ENCODE measurements at places on chromosomes 4 and X.

- DNase-seq: no peak
Observed at GRCh38 chrX:34238896-34239295, 106.8 kb upstream of the FAM47A start.

- DNase-seq: no peak
Observed at GRCh38 chrX:110317061-110317819, 645 bp downstream of the AMMECR1 start.

GRCh38 chr4:158652920-158653319 is 18.8 kb downstream of the C4orf46 start:
- DNase-seq: no peak

- peak; percentile 11 for DNase-seq
Observed at GRCh38 chrX:129606918-129607317, 47.8 kb downstream of the APLN start.

DNA sequence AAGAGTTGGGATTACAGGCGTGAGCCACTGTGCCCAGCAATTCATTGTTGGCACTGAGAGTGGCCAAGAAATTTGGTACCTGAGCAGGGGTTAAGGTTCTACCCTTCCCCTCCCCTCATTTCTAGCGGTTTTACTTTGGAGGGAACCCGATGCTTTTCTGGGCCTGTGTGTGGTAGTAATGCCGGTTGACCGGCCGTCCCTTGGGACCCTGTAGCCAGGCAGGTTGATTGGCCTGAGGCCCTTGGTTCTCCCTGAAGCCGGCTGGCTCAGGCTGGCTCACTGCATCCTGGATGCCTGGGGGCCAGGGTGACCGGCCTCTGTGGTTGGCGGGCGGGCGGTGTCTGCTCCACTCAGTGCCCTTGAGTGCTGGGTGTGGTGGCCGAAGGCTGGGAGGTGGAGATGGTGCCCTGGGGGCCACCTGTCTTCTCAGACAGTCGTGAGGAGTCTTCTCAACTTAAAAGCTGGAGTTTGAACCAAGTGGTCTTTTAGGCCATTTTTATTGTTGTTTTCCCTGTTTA is 45.6 kb downstream of the RGS12 start:
- DNase-seq: no peak

GRCh38 chr4:88791274-88791673 is 93.6 kb upstream of the NAP1L5 start:
- DNase-seq: no peak

- DNase-seq: no peak
Observed at GRCh38 chrX:37765507-37765906, 14.4 kb upstream of the CYBB start.

- no peak for DNase-seq
Observed at GRCh38 chr4:11632483-11632882, 203.8 kb upstream of the HS3ST1 start.

DNA sequence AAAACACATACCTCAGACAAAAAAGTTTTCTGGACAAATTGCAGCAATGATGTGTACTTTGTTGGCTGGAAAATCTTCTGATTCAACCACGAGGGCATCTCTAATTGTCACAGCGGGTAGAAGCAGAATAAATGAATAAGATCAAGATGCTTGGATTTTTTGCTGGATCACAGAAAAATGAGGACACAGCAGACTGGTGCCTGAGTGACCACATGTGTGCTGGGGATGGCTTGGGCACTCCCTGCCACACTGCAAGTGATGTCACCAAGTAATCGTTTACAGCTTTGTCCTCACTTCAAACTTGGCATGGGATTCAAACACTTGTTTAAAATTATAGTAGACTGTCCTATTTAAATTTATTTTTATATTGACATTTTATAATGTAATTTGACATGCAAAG is 557.0 kb downstream of the SPRY1 start:
- no peak for DNase-seq

DNA sequence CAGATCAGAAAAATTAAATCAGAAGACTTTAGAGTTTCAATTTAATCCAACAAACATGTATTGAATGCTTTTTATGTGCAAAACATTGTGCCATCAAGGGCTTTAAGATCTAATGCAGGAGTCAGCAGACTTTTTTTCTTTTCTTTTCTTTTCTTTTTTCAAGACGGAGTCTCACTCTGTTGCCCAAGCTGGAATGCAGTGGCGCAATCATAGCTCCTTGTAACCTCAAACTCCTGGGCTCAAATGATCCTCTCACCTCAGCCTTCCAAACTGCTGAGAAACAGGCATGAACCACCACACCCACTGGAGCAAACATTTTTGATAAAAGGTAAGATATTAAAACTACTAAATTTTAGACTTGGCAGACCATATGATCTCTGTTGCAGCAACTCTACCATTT is 24.6 kb upstream of the LRBA start:
- no peak for DNase-seq

DNA sequence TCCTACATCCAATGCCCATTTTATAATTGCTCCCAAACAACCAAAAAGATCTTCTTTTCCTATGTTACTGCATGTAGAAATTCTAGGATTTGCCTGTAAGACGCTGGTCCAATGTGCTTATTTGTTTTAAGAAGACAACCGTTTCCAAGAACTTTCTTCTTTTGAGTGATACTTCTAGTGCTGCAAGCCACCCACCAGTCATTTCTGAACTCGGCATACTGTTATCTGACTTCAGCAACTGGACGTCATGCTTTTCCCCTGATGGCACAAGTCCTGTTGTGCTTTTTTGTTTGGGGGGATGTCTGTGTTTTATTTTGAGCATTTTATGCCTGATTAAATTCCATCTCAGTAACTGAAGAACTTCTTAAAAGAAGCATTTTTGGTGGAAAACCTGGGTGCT is 16.0 kb upstream of the RAP1GDS1 start:
- DNase-seq: no peak

DNA sequence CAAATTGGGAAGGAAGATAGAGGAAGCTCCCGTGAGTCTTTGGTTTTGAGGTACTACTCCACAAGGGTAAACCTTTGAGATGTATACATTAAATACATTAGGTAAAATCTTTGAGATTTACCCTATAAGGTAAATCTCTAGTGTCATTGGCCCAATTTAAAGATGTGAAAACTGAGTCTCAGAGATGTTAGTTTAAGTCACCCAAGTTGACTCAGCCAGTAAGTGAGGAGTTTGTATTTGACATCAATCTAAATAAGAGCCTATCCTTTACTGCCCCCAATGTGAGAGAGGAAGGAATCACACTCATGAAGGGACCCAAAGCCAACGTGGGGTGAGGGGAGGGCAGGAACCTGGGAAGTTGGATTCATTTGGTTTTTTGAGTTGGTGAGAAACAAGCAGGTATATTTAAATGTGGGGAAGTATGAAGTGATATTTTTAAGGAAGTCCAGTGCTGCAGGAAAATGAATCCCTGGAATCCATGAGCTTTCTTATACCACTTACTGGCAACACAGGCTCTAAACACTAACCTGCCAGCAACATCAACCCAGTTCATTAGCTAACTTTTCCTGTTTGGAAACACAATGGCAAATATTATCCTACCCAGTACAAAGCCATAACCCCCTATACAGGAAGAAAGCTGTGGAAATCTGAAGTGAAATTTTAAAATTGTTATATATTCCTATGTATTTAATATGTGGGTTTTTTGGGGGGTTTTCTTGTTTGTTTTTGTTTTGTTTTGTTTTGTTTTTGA is 55.3 kb downstream of the PALLD start:
- no peak for DNase-seq

GRCh38 chr4:37320513-37321235 is 76.1 kb downstream of the NWD2 start:
- DNase-seq: no peak

DNA sequence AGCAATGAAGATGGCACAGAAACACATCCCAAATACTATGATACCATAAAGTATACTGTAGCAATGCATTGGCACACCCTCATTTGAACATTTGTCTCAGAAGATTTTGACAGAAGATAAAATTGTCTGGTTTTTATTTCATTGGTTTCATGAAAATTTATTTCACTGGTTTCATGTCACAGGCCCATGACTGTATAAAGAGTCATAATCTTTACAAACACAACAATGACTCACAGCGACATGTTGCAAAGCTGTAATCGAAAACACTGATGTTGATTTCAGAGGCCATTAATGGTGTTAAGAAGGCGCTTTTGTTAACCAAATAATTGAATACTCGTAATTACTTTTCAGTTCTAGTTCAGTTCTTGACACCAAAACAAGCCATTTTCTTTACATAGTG is 8.1 kb upstream of the DTHD1 start:
- no peak for DNase-seq

DNA sequence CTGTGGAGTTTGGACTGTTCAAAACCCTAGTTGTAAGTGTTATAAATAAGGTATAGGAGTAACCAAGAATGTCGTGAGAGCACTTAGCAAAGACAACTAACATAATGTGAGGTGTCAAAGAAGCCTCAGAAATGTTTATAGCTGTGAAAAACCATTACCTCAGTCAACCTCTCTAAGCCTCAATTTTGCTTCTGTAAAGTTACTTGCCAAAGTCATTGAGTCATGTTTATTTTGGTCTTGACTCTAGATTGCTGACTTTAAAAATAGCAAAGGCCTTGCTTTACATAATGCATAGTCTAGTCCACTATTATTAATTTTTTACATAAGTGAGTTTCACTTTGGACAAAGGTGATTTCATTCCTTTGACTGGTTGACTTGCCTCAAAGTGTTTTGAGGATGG is 257.6 kb upstream of the CXXC4 start:
- no peak for DNase-seq

- DNase-seq: no peak
Observed at GRCh38 chrX:119094819-119095218, 22.0 kb downstream of the CT47C1 start.

DNA sequence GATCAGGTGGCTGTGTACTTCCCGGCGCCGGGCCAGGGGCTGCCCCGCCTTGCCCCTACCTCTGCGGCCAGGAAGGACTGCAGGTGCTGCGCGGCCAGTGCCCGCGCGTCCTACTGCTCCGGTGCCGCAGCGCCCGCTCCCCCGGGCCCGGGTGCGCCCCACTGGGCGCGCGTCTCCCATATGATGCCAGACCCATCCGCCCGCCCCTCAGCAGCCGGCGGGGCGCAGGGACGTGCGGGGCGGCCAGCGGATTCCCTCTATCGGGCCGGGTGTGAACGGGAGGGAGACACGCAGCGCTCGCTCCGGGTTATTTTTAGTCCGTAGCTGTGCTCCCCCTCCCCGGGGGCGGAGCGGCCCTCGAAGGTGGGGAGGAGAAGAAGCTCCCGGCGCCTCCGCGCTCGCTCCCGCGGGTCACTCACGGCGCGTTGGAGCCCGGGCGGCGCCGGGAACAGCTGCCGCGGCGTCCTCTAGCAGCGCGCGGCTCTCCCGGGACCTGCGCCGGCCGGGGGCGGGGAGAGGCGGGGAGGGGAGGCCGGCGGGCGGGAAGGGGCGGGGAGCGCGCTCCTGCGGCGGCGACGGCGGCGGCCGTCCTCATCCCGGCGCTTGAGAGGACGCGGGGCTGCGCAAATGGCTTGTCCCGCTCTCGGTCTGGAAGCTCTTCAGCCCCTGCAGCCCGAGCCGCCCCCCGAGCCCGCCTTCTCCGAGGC is 103.6 kb downstream of the UCHL1 start:
- no peak for DNase-seq

- DNase-seq: no peak
Observed at GRCh38 chr4:148034813-148035212, 302.9 kb downstream of the ARHGAP10 start.

DNA sequence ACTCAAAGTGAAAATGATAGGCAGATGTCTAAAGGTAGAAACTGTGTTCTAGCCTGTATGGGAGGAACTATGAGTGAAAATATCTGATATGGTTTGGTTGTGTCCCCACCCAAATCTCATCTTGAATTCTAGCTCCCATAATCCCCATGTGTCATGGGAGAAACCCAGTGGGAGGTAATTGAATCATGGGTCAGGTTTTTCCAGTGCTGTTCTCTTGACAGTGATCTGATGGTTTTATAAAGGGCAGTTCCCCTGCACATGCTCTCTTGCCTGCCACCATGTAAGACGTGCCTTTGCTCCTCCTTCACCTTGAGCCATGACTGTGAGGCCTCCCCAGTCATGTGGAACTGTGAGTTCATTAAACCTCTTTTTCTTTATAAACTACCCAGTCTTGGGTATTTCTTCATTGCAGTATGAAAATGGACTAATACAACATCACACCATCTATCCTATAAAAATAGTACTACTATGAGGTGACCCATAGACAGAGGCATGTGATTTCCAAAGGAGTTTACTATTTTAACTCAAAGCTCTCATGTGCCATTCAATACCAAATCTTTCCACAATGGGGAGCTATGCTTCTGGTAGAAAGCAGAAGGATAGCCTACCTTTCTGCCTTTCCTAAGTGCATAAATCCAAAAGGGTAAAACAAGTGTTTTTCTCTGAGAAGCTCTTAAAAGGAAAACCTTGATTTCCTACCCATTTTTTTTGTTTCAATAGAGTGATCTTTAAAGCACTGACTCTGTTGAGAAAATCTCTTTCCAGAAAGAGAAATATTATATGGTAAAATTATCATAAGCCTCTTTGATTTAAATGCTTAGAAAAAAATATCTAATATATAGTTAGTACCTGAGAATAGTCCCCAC is 38.8 kb downstream of the SEC31A start:
- no peak for DNase-seq

DNA sequence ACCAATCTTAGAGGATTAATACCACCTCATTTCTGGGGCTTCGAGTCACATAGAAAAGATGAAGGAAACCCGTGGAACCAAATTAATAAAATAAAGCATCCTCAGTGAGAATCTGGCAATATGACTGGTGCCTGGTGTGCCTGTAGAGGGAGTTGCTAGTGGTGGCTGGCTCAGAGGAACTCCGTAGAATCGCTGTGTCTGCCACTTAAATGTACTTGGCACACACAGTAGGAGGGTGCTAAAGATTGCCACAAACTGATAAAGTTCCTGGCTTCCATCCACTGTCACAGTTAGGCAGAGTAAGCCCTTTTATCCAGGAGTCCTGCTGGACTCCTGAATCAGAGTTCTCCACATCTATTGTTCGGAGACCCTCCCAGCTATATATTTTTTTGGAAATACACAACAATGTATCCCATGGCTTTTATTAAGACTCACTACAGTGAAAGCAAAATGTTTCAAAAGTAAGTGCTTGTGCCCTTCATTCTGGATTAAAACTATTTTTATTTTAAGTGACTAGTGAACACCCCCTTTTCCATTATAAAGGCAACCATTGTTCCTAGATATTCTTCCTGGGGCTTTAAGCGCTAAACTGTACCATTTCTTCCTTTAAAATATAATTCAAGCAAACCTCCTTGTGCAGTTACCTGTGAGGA is 56.6 kb downstream of the KIF4A start:
- DNase-seq: no peak
